ENCODE measurements at places on chromosomes 2 and 18.

DNA sequence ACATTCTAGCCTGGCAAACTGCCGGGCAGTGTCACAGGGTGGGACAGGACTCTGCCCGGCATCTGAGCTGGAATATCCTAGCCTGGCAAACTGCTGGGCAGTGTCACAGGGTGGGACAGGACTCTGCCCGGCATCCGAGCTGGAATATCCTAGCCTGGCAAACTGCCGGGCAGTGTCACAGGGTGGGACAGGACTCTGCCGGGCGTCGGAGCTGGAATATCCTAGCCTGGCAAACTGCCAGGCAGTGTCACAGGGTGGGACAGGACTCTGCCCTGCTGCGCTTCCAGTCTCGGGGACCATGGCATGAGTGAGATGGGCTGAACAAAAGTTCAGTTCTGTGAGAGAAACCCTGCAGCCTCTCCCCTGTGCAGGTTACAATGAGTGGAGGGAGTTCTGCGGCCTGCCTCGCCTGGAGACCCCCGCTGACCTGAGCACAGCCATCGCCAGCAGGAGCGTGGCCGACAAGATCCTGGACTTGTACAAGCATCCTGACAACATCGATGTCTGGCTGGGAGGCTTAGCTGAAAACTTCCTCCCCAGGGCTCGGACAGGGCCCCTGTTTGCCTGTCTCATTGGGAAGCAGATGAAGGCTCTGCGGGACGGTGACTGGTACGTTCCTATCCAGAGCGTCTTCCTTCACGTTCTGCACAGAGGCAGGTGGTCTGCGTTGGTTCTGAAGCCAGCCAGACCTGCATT lies 80.3 kb downstream of the TPO start:
- DNase-seq, result no peak

GRCh38 chr2:226671141-226671676 lies 128.4 kb downstream of the IRS1 start:
- no peak for DNase-seq

DNA sequence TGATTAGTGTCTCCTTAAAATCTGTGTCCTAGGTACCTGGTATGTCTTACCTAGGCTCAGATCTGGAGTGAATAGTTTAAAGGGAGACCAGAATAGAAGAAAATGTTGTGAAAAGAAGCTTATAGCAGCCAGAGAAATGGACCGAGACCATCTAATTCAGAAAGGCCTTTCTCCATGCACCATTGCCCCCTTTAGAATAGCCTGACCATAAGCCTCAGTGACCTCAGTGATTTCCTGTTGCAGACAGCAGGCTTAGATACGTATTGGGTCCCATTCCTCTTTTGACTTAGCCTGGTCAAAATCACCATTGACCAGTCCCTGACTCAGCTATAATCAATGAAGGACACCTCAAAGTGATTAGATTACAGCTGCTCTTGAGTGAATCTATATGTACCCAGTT lies 690.7 kb upstream of the KLHL29 start:
- no peak for DNase-seq

DNA sequence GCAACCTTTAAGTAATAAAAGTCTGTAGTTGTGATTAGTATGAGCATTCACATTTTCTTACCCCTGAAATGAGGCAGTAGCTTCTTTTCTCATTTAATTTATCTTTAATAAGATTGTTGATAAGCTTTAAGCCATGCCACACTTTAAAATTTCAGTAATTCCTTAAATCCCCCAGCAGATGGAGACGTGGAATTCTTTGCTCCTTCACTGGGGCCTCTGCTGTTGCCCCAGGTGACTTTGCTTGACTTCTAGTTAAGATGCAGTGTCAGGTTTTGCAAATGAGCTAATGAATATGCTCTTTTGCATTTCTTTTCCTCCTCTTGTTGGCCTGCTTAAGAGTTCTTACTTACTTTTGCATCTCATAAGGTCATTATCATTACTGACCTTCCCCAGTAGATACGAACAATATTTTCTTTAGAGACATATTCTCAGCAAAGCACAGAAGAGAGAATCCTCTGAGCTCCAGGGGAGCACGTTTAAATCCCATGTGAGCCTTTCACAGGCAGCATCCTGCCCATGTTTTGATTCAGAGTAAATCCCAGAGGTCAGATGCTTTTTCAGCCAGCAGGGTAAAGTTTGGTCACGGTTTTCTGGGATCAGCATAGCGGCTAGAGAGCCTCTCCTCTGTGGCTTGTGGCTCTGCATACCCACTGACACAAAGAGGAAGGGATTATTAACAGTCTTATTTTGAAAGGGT lies 222.9 kb downstream of the PTPRM start:
- DNase-seq, result peak; percentile 11

DNA sequence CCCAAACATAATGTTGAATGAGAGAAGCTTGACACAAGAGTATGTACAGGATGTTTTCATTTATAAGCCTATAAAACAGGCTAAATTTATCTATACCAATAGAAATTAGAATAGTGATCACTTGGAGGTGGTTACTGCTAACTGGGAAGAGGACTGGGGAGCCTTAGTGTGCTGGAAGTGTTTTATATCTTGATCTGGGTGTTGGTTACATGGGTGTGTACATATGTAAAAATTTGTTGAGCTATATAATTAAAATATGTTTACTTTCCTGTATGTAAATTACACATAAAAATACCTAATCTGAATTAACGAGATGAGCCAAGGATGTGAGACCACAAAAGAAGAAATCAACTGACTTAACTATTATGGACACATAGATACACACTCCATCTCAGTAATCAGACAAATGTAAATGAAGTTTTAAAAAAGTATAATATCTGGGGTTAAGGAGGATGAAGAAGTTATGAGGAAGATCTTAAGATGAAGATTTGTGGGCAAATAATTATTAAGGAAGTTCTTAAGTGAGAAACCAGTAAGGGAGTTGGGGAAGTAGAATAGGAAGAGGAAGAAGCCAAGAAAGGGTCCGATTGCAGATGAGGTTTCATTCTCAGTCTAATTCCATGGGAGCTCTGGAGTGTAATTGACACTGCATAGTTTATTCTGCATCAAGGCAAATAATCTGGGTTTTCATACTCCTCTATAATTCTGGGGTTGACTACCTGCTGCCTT lies 32.3 kb upstream of the NABP1 start:
- no peak for DNase-seq

DNA sequence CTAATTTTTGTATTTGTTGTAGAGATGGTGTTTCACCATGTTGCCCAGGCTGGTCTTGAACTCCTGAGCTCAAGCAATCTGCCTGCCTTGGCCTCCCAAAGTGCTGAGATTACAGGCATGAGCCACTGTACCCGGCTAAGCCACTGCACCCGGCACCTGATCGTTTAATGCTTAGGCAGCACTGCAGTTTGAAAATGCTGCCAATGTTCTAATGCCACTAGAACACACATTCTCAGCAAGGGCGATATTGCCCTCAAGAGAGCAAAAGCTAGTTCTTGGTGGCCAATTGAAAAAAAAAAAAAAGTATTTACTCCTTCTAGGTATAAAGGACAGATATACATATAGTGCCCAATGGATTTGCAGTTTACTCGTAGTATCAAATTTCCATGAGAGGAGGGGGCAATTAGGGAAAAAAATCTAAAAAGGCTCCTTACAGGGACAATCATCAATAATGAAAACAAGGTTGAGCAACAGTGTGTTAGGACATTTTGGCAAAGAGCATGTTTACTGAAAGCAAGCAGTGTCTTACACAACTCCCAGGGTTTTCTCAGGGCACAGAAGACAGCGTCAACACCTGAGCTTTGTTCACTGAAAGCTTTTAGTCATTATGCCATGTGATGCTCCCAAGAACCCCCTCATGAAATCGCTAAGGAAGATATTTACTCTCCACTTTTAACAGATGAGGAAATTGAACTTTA lies 199.9 kb upstream of the PKDCC start:
- DNase-seq, result no peak

DNA sequence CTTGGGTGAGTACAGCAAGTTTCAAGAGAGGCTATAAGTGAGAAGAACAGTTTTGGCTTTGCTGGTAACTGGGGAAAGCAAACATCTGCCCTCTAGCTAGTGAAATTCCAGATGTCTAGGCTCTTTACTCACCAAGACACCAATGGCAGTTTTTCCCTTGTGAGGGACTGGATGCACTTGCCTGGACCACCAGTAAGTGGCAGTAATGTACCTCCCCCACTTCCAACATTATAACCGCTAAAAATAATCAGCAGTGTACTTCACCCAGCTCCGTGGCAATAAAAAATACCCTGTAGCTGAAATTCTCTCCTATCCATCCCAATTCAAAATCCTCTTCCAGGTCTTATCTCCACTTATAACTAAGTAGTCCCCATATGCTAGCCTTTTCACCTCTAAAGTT lies 383.9 kb downstream of the ARHGAP15 start:
- DNase-seq, result peak; percentile 33

- DNase-seq, result no peak
Observed at GRCh38 chr2:38444247-38444646, 67.2 kb upstream of the ATL2 start.

GRCh38 chr18:45349019-45349418 lies 266.3 kb upstream of the SLC14A2 start:
- DNase-seq, result no peak

GRCh38 chr2:54767921-54768320 lies 44.5 kb downstream of the EML6 start:
- no peak for DNase-seq

- no peak for DNase-seq
Observed at GRCh38 chr2:234761910-234762309, 189.9 kb upstream of the SH3BP4 start.

- no peak for DNase-seq
Observed at GRCh38 chr2:215540658-215541057, 104.8 kb upstream of the FN1 start.

DNA sequence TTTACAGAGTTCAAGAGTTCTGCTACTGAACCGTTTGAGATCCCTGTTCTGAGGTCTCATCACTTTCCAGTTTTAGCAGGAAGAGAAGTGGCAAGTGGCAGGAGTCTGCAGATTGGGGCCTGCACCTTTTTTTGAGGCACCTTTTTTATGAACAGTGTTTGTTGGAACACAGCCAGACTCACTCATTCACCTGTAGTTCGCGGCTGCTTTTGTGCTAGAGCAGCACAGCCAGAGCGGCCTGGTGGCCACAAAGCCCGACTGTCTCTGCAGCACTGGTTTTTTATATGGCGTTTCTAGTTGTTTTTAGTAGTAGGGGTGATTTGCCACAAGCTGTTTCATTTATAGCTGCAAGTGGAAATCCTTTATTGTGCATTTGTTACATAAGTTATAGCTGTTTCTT lies 8.6 kb downstream of the ACP1 start:
- DNase-seq, result no peak

GRCh38 chr2:26039603-26040323 lies 5.9 kb downstream of the RAB10 start:
- no peak for DNase-seq
